ENCODE measurements at places on chromosomes 4 and X. TPM values are rescaled to one million over a fixed set of nuclear protein-coding genes. Genes with fewer than 3 reads are reported as not detected.

Gene SPIN2A
- total RNA-seq: 2.2 TPM

Gene CTAG2
- total RNA-seq: not detected

Gene ZNF157
- total RNA-seq: 1.00 TPM

Gene EVC
- total RNA-seq: 2.1 TPM

DNA sequence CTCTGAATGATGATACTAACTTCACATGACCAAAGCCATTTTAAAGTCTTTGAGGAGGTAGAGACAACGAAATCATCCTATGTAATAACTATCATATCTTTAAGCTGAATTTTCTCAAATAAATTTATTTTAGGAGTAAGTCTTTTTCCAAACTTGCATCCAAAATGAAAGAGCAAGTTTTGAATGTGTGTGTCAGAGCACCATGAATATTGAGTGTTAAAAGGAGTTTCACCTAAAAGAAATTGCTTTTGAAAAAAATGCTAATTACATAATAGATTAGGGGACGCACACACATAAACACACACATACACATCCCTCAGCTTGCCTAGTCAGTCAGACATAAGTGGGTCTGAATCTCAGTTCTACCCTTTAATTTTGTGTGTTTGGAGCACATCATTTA lies 1.9 kb downstream of the ANK2 start:
- H3K4me3 ChIP-seq: no peak overlapping the region
- no peaks in the 10 kb centered on the region for H3K27me3 ChIP-seq
- H3K36me3 ChIP-seq: no peaks in the 10 kb centered on the region
- DNase-seq: no peak

DNA sequence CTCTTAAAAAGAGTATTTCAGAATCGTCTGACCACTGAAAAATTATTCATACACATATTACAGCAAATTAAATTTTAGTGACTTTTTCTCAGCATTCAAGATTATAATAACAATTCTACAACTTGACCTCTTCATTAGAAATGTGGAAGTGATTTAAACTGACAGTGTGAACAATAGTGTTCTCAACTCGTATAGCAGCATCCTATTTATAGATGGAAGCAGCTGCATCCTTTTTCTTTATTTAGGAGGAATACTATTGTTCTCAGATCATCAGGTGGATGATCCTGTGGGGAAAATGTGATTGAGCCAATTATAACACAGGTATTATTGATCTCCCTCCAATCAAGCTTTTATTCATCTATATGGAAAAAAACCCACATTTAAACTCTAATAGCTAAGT lies 56.7 kb downstream of the RAPGEF2 start:
- no peak overlapping the region for H3K27ac ChIP-seq
- no peak overlapping the region for H3K4me3 ChIP-seq
- H3K27me3 ChIP-seq: no peaks in the 10 kb centered on the region
- H3K4me1 ChIP-seq: no peaks in the 10 kb centered on the region

GRCh38 chr4:60726779-60727178 lies 473.3 kb upstream of the ADGRL3 start:
- H3K27ac ChIP-seq: no peak overlapping the region
- DNase-seq: no peak
- H3K27me3 ChIP-seq: no peaks in the 10 kb centered on the region
- no peaks in the 10 kb centered on the region for H3K4me1 ChIP-seq

GRCh38 chr4:149370785-149371420 lies 444.7 kb downstream of the IQCM start:
- H3K27ac ChIP-seq: no peak overlapping the region
- DNase-seq: no peak
- no peaks in the 10 kb centered on the region for H3K27me3 ChIP-seq
- H3K4me1 ChIP-seq: no peaks in the 10 kb centered on the region

- no peak for DNase-seq
- no peaks in the 10 kb centered on the region for H3K4me1 ChIP-seq
- H3K36me3 ChIP-seq: peaks cover 19% of the 10 kb centered on the region
- H3K4me3 ChIP-seq: no peak overlapping the region
- no peak overlapping the region for H3K27ac ChIP-seq
Measured at GRCh38 chr4:76160355-76160754, 12.2 kb upstream of the NUP54 start.

All from CD4-positive, alpha-beta memory T cell (primary cell).